Esophagus squamous epithelium (tissue), 5 donors: ENCODE measurements at places on chromosomes 3 and 15.

DNA sequence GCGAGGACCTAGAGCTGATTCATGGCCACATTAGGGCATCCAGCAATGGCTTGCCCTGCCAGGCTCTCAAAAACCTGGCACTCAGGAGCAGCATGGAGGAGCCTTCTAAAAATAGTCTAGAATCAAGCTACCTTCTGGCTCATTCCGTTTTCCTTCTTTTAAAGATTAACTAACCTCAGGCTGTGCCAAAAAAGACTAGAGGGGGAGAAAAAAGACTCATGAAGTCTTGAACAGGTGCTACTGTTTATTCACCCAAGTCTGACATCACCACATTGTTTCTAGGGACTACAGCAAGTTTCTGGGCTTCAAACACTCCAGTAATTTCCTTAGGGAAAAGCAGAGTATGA lies 125.8 kb downstream of the TNIK start:
- no peak for DNase-seq

DNA sequence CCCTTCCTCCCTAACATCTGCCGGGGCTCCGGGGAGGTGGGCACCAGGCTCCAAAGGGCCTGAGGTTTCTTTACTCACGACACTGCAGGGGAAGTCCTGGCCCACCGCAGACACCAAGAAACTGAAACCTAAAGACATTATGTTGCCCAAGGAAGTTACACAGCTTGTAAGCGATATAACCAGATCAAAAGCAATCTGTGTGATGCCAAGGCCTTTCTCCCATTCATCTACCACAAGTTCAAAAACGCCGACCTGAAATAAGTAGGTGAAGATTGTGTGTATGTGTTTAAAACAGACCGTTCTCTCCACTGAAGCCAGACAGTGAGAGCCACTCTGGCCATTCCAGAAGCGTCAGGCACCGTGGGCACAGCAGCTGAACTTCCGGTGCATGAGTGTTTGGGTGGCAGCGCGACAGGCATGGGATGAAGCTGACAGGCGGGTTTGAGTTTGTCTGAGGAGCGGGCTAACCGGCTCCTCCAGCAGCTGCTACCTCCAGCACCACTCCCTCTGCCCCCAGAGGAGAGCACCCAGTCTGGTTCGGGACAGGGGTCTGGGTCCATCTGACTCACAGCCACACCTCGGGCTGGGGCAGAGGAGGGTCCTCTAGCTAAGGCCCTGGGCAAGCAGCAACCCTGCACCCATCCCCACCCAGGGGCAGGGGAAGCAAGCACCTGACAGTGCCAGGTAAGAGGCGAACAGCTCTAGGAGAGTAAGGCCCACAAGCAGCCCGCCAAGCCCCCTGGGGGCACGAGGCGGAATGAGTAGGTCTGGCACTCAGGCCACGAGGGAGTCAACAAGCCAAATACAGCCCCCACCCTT lies 1.3 kb downstream of the TNK2 start:
- no peak for DNase-seq

DNA sequence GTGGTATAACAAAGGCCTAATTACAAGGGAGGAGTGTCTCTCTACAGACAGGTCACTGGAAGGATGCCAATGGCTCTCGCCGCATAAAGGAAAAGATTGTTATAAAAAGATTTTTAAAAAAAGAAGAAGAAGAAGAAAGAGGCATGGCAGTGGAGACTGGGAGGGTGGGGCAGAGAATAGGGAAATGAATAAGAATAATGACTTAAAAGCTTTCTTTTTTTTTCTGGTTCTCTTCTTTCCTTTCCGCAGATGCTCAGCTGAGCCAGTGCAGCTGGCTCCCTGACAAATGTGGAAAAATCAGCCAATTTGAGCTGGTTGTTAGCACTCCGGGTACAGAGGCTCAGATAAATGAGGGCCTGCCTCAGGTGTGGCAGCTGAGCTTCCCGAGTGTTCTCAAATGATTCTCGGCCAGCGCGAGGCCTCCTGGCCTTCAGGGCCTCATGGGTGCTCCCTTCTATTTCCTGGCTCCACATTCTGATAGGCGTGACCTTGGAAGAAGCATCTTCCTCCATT lies 234.1 kb downstream of the RORA start:
- DNase-seq: no peak

GRCh38 chr15:80323285-80323684 lies 71.3 kb upstream of the CTXND1 start:
- no peak for DNase-seq

DNA sequence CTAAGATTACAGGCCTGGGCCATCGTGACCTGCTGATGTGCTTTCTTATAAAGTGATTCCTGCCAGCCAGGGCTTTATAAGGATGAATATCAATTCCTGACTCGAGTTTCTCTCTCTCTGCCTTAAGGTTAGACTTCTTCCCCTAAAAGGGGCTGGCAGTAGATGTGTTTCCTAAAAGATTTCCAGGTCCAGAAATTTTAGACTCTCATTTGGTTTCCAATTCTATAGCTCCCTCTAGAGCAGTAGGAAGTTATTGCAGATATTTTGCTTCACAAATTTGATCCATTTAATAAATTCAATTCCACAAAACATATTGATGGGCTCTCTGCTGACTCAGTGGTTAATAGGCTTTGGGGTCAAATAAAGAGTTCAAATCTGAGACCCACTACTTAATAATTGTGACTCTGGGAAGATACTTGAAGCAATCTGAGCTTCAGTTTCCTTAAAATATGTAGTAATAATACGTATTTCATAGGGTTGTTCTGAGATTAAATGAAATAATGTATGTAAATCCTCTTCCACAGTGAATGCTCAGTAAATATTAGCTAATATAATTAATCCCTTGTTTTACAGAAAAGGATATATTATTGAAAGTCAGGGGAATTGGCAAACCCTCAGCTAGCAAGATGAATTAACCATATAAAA lies 2.1 kb downstream of the TRIM69 start:
- DNase-seq: no peak

- DNase-seq: no peak
Measured at GRCh38 chr3:13851091-13851849, 28.6 kb downstream of the WNT7A start.

- no peak for DNase-seq
Measured at GRCh38 chr15:92377083-92377789, 16.4 kb upstream of the ST8SIA2 start.

DNA sequence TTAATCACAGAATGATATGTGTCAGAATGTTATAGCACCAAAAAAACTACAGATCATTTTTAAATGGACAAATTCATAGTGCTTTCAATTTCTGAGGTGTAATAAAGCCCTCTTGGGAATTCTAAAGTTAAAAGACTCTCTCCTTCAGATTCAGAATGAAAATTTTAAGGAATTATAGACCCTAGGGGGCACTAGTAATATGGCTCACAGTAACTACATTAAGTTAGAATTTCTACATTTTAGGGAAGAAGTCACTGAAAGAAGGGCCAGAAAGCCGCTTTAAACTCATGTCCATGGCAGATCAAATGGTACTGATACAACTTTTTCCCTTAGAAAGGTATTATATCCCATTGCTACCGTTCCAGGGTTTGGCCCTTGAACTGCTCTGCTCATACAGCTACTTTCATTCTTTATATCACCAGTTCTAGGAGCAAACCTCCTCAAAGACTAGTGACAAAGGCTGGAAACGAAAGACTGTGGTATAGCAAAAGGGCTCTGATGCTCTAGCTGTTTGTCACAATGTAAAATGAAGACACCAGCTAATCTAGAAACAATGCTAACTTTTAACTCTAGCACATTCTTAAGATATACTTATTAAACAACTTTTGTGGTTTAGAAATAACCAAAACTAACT lies 18.1 kb downstream of the DAZL start:
- DNase-seq: no peak

DNA sequence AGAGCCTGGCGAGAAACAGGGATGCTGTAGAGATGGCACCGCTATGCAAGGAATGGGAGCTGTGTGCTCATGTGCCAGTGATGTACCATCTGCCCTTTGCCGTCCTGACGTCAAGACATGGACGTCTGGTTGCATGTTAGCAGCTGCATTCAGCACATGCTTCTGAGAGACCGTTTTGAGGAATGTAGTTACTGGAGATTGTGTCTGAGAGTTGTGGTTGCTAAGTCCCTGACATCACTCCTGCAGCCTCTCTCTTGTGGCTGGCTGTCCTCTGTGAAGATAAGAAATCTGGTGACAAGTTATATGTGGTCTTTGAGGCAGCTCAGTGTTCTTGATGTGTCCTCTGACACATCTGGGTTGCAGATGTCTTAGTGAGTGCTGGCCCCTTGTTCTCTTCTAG lies 165.1 kb downstream of the APBA2 start:
- DNase-seq: no peak
